Activated CD4-positive, alpha-beta T cell treated with anti-CD3 and anti-CD28 coated beads for 36 hours (primary cell): ENCODE measurements at places on chromosomes 1 and 21.

DNA sequence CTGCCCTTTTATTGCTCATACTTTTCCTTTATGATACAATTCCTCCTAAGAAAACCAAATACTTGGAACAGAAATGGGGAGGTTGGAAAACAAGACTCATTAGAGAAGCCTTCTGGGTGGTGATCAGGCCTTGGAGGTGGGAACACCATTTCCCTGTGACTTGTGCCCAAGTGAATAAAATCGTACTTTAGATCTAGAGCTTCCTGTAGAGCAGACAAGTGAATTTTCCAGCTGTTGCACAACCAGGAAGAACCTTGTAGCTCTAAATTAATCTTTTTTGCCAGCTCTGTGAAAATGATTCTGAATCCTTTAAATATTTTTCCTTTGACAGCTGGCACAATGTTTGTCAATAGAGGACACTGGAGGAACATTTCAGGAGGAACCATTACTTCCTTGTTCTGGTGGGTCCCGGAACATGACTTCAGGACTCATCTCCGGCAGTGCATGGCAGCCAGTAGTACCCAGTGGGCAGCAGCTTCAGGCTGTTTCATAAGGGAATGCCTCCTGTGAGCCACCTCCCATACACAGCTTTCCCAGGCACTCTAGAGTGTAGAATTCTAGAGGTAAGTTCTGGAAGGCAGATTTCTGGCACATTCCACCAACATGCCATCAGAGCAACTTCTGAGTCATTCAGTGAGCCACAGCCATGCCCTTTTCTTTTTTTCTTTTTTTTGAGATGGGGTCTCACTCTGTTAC, 5.5 kb upstream of the SNAPIN start:
- no peak for DNase-seq

DNA sequence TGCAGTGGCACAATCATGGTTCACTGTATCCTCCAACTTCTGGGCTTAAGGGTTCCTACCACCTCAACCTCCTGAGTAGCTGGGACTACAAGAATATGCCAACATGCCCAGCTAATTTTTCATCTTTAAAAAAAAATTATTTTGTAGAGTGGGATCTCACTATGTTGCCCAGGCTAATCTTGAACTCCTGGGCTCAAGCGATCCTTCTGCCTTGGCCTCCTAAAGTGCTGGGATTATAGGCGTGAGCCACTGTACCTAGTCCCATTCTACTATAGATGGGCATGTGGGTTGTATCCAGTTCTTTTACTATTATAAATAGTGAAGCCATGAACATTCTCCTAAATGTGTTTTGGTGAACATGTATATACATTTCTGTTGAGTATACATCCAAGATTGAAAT, 57.9 kb upstream of the PAXBP1 start:
- DNase-seq, result no peak

DNA sequence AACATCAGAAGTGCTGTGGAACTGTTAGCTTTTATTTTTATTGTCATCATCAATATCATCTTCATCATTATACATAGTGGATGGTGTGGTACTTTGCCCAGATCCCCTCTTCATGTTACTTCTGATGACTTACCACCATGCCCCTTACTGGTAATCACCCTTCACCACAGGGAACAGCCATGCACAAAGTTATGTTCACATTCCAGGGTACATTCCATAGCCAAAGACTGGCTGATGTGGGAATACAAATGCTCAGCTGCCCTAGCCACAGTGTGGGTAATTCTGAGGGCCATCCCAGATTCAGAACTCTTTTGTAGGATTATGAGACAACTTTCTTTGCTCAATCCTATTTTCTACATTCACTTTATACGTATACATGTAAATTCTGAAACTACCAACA, 691.3 kb upstream of the CXADR start:
- DNase-seq, result no peak

DNA sequence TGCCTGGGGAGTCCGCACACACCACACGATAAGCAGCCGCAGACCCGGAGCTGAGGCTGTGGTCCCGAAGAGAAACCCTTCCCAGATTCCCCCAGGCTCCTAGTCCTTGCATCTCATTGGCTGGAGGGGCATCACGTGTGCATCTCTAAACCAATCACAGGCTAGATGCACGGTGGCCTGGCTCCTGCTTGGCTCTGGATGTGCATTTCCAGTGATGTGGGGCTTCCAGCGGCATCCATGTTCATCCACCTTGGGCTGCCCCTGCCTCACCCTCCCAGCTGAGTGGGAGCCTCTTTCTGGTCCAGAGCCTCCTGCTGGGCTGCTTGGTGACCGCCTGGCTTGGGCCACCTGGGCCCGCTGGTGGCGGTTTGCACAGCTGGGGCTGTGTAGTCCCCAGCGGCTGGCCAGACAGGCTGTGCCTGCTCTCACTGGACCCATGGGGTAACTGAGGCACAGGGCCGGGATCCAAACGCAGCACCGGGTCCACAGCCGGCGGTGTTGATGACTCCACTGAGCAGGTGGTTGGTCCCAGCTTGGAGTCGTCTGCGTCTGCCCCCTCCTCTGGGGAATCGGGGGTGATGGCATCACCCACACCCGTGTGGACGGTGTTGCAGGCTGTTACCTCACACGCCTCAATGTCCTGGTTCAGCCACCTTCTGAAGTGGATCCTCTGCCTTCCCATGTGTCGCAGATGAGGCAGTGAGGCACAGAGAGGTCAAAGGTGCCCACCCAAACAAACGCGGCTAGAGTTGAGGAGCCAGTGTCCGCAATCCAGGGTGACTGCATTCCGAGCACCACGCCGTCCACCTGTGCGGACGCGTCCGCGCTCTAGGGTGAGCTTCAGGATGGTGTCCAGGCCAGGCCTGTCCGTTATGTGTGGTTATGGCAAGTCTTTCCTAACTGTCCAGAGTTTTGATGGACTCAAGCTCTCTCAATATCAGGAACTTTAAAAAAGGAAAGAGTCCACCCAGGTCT, 41.3 kb downstream of the COL6A1 start:
- DNase-seq, result no peak

DNA sequence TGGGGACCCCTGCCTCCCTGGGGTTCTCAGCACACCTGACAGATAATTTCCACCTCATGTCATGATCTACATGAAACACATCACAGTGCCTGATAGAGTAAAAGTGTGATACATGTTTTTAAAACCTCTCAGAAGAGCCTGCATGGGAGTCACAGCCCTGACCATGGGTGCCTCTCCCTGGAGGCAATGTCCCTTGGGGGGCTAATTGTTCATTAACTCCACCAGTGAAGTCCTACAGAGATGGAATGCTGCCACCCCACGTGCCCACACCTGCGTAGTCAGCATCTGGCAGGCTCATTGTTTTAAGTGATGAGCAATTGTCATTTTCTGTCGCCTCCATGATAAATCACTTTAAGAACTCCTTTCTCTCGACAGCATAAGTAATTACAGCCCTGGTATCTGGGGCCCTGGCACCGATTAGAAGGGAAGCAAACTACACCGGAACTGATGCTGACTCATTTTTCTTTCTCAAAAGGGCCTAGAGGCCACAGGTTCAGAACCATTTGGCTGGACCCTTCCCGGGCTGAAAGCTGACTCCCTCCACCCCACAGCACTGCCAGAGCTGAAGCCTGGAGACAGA, 109.6 kb upstream of the GJB5 start:
- no peak for DNase-seq

GRCh38 chr1:25113086-25113485, 119.2 kb downstream of the SYF2 start:
- DNase-seq, result no peak

- DNase-seq, result no peak
These were observed 18.9 kb upstream of the OR10J5 start for GRCh38 chr1:159554696-159555095.

DNA sequence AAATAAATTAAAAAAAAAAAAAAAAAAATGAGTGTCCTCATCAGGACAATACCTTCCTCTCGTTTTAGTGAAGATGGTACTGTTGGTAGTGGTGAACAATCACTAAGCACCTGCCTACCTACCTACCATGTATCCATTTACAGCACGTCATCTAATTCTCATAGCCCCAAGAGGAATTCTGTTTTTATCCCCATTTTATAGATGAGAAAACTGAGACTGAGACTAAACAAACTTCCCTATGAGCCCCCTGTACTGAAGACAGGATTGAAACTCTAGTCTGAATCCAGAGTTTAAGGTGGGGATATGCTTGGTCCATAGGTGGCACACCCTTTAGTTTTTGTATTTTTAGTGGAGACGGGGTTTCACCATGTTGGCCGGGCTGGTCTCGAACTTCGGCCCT, 17.3 kb upstream of the THEMIS2 start:
- DNase-seq, result no peak

DNA sequence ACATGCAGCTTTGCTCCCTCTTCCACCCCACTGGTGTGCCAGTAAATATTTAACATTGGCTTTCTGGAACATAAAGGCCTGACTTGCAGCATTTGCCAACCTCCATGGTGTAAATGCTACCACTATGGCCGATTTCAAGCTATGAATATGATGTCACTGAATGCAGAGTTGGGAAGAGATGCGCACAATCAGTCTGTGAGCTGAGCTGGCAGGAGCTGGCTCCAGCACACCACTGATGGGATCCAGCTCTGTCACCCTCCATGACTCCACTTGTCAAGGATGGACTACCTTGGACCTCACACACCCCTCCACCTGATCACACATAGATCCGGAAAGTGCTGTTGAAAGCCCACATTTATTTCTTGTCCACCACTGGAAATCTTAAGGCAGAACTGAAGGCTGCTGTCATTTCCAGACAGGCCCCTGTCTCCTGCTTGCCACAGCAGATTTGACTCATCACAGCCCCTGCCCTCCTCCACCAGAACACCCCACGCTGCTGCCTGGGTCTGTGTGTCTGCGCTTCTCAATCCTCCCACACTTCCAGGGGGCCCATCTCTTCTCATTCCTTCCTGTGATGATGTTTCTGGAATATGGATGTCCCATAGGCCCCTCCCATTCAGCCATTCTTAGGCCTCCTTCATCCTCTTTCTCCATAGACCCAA, 82.2 kb upstream of the BCAR3 start:
- no peak for DNase-seq

GRCh38 chr1:41370756-41371420, 9.7 kb downstream of the FOXO6 start:
- DNase-seq, result no peak
